ENCODE measurements at places on chromosomes 13 and 19. TPM values are rescaled to one million over a fixed set of nuclear protein-coding genes. Genes with fewer than 3 reads are reported as not detected.

SIGLEC9 gene
- total RNA-seq = not detected

RASA3 gene
- total RNA-seq = 9.2 TPM

GDF15 gene
- total RNA-seq = 0.67 TPM

KIR2DL1 gene
- not detected for total RNA-seq

LENG1 gene
- 9.7 TPM for total RNA-seq

FFAR3 gene
- not detected for total RNA-seq

KMT2B gene
- total RNA-seq = 12.9 TPM

FCGBP gene
- 0.20 TPM for total RNA-seq

GRCh38 chr13:45575830-45576180 lies 39.7 kb downstream of the ERICH6B start:
- no peak for DNase-seq

DNA sequence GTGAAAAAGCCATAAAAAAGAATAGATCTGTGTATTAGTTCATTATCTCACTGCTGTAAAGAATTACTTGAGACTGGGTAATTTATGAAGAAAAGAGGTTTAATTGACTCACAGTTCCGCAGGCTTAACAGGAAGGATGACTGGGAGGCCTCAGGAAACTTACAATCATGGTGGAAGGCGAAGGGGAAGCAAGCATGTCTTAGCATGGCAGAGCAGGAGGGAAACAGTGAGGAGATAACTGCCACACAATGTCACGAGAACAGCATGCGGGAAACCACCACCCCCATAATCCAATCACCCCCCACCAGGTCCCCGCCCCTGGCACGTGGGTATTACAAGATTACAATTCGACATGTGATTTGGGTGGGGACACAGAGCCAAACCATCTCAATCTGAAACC lies 39.1 kb upstream of the EEF1AKMT1 start:
- no peak for DNase-seq

- no peak for DNase-seq
Observed at GRCh38 chr19:19096641-19097627, 33.1 kb downstream of the SLC25A42 start.

- no peak for DNase-seq
Observed at GRCh38 chr19:4413588-4413987, 11.1 kb downstream of the CHAF1A start.

GRCh38 chr13:32589471-32589870 lies 3.2 kb downstream of the PDS5B start:
- DNase-seq = no peak

GRCh38 chr13:110330491-110331011 lies 23.5 kb downstream of the COL4A2 start:
- DNase-seq = no peak

- no peak for DNase-seq
Observed at GRCh38 chr19:12833738-12834565, 427 bp downstream of the RTBDN start.

DNA sequence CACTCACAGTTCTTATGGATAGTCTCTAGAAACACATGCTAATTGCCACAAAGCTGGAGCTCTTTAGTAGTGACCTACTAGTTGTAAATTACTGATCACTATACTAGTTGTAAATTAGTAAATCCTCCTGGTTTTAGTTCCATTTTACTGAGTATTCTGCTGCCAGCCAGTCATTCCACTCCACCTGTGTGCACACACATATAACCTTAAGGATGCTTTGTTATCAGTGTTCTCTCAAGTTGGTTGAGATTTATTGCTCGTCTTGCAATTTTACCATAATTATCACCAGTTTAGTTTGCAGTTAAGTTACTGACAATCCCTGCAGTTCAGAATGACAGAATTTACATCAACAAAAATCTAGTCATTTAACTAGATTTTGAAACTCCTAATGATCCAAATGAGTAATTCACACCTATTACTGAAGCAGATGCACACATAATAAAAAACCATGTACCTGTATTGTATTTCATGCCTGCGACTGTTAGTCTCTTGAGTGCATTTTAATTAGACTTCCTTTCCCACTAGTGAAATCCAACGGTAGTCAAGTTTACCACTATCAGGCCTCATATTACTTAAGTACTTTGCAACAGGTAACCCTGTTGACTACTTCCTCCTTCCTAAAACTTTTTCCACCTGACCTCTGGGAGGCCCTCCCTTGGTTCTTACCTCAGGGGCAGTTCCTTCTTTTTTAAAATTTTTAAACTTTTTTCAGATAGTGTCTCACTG lies 7.6 kb downstream of the TPT1 start:
- no peak for DNase-seq

DNA sequence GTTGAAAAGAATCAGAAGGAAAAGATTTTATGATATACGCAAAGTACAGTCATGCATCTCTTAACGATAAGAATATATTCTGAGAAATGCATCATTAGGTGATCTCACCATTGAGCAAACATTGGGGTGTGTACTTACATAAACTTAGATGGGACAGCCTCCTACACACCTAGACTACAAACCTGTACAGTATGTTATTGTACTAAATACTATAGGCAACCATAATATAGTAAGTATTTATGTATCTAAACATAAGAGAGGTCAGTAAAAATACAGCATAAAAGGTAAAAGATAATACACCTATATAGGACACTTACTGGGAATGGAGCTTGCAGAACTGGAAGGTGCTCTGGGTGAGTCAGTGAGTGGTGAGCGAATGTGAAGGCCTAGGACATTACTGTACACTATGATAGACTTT lies 254.6 kb downstream of the SPRY2 start:
- peak; percentile 85 for DNase-seq

DNA sequence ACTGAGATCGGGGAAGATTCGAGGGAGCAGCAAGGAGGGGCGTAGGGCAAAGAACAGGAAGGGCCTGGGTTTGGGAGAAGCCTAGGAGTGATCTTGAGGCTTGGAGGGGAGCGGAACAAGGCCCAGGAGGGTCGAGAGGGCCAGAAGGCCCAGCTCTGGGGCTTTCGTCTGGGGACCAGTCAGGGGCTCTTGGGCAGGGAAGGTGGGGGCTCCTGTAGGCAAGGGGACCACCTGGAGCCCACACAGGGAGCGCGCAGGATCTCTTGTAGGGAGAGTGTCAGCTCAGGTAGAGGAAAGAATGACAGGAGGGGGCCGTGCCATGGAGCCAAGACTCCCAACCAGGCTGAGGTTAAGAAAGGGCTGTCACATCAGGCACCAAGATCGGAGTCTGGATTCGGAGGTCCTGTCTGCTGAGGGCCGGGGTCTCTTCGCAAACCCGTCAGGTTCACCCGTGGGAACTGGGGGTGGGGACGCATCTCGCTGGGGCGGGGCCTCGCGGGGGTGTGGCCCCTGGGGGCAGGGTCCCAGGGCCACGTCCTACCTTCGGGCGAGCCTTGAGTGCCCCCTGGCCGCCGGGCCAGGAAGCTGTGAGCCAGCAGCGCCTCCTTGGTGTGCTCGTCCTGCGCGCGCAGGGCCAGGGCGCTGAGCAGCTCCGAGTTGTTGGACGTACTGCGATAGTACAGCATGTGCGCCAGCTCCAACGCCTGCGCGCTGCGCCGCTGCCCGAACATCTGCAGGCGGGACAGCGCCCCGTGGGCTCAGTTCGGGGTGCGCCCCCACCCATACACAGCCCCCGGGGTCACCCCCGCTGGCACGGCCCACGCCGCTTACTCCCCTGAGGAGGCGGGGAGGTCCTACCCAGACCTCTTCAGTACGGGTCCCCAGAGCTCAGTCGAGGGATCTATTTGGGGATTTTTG lies 8.4 kb downstream of the EMP3 start:
- peak; percentile 66 for DNase-seq

GRCh38 chr13:104837756-104838155 lies 1697.7 kb downstream of the EFNB2 start:
- DNase-seq = no peak

DNA sequence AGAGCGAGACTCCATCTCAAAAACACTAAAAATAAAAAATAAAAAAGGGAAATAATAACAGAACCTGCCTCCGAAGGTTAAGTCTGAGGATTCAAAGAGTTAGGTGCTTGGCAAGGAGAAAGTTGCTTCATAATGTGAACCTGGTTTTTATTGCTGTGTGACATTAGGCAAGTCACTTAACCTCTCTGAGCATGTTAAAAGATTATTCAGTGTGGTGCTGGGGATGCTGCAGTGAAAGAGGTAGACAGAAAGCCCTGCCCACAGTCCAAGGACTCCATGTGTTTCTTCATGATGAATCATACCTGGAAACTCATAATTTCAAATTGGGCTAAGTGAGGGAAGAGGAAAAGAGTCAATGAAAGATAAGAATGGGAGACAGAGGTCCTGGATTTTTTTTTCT lies 2.4 kb downstream of the IL27RA start:
- peak; percentile 23 for DNase-seq

- DNase-seq = peak; percentile 55
Observed at GRCh38 chr19:49097453-49098288, 12.4 kb downstream of the SNRNP70 start.

- DNase-seq = peak; percentile 26
Observed at GRCh38 chr13:33150126-33150525, 133.9 kb downstream of the KL start.

- no peak for DNase-seq
Observed at GRCh38 chr13:32535748-32536147, 2.8 kb downstream of the N4BP2L2 start.

- no peak for DNase-seq
Observed at GRCh38 chr13:35698911-35699576, 222.6 kb upstream of the MAB21L1 start.

- no peak for DNase-seq
Observed at GRCh38 chr19:50362656-50363424, 2.6 kb downstream of the NAPSA start.

DNA sequence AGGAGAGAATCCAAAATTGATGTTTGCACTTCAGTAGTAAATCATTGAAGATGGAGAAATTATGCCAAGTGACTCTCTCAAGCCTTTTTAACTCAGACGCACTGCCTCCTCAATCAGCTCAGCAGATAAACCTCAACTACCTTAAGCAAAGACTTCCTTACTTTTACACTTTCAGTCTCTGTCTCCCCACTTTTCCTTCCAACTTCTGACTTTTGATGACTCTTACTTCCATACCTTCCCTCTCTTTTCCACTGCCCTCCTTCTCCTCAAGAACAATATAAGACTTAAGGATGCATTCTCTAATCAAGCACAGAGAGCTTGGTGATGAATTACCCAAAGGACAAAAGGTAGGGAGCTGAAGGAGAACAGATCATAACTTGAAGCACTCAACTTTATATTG lies 4.8 kb upstream of the DACH1 start:
- no peak for DNase-seq

GRCh38 chr13:71853725-71854124 lies 13.3 kb downstream of the DACH1 start:
- no peak for DNase-seq

DNA sequence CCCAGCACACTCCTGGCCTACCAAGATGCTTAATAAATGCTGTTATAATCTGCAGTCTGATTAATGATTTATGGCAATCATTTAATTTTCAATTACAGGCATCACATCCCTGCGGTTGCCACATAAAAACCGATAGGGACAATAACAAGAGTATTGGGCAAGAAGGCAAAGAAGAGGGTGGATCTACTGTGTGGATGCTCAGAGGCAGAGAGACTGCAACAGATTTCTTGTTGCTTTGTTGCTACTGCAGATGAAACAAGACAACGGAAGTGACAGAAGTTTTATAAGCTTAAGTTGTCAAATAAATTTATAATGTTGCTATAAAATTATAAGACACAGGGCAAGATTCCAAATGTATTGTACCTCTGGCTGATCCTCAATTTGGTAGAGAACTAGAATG lies 154.8 kb downstream of the ABCC4 start:
- no peak for DNase-seq

- no peak for DNase-seq
Observed at GRCh38 chr19:49968279-49968922, 7.4 kb upstream of the SIGLEC11 start.

GRCh38 chr13:43245374-43245964 lies 222.1 kb downstream of the DNAJC15 start:
- DNase-seq = peak; percentile 65

DNA sequence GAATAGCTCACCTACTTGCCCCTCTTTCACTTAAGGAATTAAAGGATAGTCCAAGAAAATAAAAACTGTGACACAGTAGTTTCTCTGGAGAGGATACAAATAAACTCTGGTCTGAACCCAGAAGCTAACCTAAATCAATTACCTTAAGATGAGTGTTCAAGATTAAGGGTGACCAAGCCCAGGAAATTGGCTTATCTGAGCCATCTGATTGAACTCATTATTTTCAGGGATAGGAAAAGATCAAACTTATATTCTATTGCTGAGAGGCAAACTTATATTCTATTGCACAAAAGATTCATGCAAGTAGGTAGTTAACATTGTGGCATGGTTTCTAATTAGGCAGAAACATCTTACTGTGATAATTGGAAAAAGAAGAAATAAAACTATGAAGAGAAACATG lies 175.1 kb downstream of the DCLK1 start:
- DNase-seq = no peak

DNA sequence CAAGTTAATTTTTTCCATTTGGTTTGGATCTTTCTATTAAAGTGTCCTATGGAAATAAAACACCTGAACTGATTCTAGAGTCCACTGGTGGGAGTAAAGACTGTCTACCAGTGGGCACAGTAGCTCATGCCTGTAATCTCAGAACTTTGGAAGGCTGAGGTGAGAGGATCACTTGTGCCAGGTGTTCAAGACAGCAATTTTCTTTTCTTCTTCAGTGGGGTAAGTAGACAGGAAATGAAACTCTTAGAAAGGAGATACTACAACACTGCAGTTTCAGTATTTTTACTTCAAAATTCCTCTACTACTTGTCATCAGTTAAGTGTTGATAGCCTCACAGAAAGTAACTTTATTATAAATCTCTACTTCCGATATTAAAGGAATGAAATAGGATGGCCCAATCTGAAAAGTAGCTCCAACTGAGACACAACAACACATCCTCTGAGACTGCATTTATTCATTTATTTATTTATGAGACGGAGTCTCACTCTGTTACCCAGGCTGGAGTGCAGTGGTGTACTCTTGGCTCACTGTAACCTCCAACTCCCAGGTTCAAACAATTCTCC lies 26.3 kb downstream of the DNMT1 start:
- DNase-seq = no peak

DNA sequence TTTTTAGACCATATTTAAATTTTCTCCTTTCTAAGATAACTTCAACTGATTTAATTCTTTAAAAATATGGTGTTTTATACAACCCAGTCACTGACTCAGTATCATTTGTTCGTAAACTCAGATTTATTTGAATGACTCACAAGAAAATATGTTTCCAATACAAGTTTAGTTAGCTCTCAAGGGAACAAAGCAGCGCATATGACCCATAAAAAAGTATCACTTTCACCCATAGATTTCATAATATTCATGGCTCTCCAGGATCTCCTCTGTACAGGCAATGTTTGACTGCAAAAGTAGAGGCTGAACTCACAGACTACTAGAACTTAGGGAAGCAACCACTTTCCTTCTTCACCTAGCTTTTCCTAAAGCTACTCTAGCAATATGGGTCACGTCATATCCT lies 405.6 kb upstream of the PCDH9 start:
- no peak for DNase-seq

- DNase-seq = no peak
Observed at GRCh38 chr13:35714588-35715377, 238.3 kb upstream of the MAB21L1 start.

Data from foreskin keratinocyte (primary cell).